ENCODE measurements at places on chromosomes 3 and 15.

GRCh38 chr3:141288336-141288990 is 56.8 kb downstream of the PXYLP1 start:
- no peak for DNase-seq

DNA sequence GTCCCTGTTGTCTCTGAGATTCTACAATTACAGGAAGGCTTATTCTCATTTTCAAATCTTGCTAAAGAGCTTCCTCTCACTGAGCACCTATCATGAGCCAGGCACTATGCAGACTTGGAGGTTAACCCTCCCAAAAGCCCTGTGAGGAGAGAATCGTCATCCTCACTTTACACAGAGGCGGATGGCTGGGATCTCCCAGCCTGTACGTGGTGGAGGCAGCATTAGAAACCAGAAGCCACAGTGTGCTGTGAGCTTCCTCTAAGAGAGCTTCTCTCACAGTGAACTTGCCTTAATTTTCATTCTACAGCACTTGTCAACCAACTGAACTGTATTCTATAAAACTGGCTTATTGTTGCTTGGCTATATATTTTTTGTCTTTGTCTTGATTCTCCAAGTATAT is 6.1 kb upstream of the DGKG start:
- no peak for DNase-seq

GRCh38 chr3:43296565-43296964 is 10.2 kb downstream of the SNRK start:
- no peak for DNase-seq

- DNase-seq, result no peak
Measured at GRCh38 chr3:134378384-134378783, 4.1 kb upstream of the AMOTL2 start.

- DNase-seq, result no peak
Measured at GRCh38 chr3:42424911-42425310, 14.5 kb upstream of the LYZL4 start.

GRCh38 chr3:194782698-194783404 is 97.2 kb downstream of the FAM43A start:
- DNase-seq, result no peak

DNA sequence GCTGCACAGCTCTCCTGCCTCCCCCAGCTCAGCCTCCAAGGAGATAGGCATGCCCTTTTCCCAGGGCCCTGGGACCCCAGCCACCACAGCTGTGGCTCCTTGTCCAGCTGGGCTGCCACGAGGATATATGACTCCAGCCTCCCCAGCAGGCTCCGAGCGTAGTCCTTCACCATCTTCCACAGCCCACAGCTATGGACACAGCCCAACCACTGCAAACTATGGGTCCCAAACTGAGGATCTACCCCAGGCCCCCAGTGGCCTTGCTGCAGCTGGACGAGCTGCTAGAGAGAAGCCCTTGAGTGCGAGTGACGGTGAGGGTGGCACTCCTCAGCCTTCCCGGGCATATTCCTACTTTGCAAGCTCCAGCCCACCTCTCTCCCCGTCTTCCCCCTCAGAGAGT is 20.5 kb upstream of the APEH start:
- DNase-seq, result no peak

DNA sequence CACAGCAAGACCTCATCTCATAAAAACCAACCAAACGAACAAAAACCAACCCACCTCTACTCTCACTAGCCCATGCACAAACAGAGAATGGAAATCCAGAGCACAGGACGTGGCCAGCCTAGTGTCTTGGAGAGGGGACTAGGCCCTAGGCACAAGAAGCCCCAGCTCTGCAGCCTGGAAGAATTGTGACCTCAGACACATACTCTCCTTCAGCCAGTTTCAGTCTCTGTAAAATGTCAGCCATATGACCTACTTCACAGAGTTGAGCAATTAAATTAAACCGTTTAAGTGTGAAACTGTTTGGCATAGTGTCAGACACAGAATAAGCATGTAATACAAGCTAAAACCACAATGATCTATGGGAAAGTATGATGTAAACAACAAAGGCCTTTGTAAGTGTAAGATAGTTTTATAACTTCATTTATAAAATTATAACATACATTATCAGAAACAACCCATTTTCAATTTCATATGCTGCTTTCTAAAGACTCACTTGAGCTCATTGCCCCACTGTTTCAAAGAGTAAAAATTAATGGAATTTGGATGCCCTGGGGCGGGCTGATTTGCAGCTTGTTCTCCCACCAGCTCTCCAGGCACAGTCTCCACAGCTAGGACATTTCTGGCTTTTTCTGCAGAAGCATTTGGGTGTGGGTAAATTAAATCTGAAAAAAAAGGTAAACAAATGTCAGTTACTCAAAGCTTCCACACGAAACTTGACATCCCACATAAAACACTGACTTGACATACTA is 32.9 kb downstream of the TBC1D2B start:
- DNase-seq, result no peak

GRCh38 chr15:78879517-78880241 is 7.0 kb downstream of the MORF4L1 start:
- DNase-seq, result no peak

DNA sequence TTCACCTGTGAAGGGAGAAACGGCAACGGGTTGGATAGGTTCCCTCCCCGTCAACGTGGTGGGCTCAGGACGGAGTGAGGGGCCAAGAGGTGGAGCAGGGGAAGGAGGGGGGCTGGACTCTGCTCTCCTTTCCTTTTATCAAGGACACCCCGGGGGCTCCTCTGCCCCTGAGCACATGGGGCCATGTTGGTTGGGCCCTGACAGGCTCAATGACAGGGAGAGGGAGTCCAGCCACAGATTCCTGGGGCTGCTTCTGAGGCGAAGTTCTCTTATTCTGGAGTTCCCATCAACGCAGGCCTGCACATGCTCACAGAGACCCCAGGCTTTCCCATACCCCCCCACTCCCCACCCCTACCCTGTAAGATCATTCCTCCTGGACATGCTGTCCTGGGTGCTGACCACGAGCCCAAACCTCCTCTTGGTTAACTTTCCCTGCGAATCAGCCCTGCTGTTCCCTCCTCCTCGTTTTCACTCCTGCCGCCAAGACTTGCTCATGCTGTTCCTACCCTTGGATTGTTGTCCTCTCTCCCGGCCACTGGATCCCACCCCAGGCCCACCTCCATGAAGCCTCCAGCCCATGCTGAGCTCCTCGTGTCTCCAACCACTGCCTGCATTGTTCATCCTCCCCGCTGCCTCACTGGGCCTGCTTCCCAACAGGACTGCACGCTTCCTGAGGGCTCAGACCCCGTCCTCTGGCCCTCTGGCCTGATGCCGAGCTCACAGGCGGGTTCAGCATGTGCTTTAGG is 61.2 kb downstream of the SENP2 start:
- DNase-seq, result no peak

- DNase-seq, result no peak
Measured at GRCh38 chr3:138974462-138974861, 27.4 kb downstream of the FOXL2NB start.

- no peak for DNase-seq
Measured at GRCh38 chr15:77671362-77672056, 38.8 kb upstream of the LINGO1 start.

DNA sequence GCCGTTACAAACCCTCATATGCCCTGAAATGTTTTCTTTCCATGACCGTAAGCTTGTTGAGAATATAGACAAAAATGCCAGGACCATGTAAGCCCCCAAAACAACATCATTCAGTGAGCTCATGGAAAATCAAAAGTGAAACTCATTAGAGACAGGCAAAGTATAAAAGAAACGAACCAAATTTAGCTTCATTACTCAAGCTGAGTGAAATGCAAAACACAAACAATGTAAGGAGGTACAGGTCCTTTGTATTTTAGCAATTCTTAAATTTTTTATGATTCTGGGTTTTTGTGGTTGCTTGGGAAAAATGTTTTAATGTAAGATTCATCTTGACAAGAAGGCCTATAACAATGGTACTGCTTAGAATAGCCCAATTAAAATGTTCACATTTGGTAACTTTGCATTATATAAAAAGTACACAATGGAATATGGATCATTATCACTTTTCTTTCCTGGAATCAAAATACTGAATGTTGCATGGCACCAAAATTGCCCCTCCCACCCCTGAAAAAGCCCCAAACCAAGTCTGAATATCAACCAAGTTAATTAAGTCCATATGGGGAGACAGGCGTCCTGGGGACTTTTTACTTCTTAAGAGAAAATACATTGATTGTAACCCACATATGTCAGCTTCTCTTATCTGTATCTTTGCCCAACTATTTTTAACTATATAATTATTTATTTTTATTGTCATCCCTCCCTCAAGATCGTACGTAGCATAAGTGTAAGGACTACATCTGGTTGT is 247.7 kb upstream of the CDIN1 start:
- no peak for DNase-seq

DNA sequence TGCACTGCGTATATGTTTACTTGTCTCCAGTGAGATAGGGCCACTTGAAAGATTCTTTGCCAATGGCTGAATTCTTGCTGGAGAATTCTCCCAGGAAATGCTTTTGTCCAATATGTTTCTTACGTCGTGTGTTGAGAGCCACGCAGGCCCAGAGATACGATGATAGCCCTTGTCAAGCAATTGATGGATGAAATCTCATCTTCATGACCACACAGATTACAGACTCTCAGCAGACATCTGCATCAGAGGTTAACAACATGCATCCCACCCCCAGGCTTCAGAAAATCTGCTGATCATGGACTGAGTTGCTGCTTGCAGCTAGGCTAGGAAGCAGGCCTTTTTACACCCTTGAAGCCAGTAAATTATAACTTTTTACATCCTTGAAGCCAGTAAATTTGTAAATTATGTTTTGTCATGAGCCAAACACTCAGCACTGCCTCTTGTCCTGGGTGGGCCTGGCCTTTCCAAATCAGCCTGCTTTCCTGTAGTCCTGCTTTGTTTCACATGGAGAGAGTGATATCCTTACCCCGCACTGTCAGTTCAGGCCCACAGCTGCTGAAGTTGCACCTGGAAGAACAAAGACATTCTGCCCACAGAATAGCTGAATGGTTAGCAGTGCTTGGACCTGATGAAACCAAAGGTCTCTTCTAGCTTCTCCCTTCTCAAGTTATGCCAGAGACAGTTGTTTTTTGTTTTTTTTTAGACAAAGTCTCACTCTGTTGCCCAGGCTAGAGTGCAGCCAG is 84.4 kb downstream of the GPR156 start:
- no peak for DNase-seq

- peak; percentile 34 for DNase-seq
Measured at GRCh38 chr15:88776646-88777045, 26.6 kb upstream of the ACAN start.

GRCh38 chr3:69338911-69339310 is 47.0 kb downstream of the FRMD4B start:
- no peak for DNase-seq

GRCh38 chr15:60614028-60614427 is 135.1 kb upstream of the ICE2 start:
- no peak for DNase-seq

DNA sequence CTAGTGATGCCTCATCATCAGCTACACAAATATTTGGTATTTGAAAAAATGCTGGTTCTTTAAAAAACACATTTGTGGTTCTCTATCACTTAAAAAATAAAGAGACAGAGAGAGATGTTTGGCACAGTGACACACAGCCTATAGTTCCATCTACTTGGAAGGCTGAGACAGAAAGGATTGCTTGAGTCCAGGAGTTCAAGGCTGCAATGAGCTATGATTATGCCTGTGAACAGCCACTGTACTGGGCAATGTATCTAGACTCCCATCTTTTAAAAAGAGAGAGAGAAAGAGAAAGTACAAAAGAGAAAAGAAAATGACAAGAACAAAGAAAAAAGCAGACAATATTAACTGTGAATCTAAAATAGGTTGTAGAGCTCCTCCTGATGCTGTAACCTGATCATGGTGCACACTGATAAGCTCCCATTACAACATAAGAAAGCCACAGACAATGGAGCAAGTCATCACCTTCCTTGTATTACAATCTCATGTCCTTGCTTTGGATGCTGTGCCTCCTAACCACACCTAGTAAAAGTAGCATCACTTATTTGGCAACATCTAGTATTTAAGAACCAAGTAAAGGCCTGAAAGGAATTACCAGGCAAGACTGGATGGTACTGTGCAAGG is 31.7 kb upstream of the MAP4 start:
- no peak for DNase-seq

GRCh38 chr3:32175607-32176197 is 62.8 kb upstream of the CMTM8 start:
- DNase-seq, result no peak

DNA sequence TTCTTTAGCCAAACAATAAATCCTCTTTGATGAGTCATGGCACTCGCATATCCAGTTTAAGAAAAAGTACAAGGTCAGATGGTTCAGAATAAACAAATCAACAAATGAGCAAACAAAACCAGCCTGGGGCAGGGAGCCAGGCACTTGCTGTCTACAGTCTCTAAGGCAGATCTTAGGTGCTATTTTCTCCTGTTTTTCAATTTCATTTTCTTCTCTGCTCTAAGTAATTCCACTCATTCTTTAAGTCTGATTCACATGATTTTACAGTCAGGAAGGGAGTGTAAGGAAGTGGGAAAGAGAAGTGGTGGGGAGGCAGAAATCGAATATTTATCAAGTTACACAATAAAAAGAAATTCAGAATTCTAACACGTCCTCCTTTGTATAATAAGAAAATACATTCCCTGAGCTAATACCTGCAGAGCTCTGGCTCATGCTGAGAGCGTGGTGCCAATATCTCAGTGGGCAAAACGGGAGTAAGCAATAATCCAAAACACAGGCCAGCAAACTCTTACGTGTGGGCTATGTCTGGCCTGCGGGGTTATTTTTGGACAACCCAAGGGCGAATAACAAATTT is 298.6 kb downstream of the ADAMTS17 start:
- DNase-seq, result no peak

GRCh38 chr15:100198442-100198841 is 143.3 kb downstream of the ADAMTS17 start:
- DNase-seq, result no peak

DNA sequence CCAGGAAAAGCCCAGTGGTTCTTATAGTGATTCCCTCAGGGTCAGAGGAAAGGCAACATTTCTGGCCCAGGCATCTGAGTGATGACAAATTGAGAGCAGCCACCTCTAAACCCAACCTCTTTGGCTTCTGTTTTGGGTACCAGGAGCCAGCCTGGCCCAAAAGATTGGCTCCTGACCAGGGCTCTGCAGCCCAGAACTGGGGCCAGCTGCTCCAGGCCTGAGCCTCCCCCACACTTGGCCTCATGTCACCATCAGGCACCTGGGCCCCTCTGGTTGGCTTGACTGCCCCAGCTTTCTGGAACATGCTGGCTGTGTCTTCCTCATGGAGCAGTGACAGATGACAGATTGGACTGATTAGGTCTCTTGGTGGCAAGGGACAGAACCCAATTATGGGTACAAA is 26.0 kb upstream of the HCN4 start:
- DNase-seq, result no peak

- DNase-seq, result no peak
Measured at GRCh38 chr3:122642935-122643334, 37.7 kb upstream of the PARP14 start.

DNA sequence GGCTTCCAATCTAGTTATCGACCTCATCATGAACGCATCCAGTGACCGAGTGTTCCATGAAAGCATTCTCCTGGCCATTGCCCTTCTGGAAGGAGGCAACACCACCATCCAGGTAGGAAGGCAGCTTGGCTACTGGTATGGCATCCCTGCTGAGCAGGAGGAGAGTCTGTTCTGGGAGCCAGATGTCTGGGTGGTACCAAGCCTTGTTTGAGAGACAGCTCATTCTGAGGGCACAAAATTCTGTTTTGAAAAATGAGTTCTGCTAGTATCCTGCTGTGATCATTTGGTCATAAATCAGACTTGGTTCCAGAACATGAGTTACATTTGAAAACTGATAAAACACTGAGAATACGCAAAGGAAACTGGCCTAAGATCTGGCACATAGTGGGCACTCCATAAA is 242.1 kb downstream of the ITPR1 start:
- no peak for DNase-seq
